ENCODE measurements at places on chromosomes 7 and 10. TPM values are rescaled to one million over a fixed set of nuclear protein-coding genes. Genes with fewer than 3 reads are reported as not detected.

The SPDYE8 gene
- total RNA-seq, result not detected

The CALN1 gene
- total RNA-seq, result not detected

The PNLIP gene
- not detected for total RNA-seq

The LAMB1 gene
- total RNA-seq, result 535 TPM

The APBB1IP gene
- not detected for total RNA-seq

The LRRD1 gene
- total RNA-seq, result under 0.01 TPM

The SYPL1 gene
- total RNA-seq, result 27.4 TPM
